ENCODE measurements at places on chromosomes 3 and 15. TPM values are rescaled to one million over a fixed set of nuclear protein-coding genes. Genes with fewer than 3 reads are reported as not detected.

The C3orf22 gene
- not detected for total RNA-seq

The SLITRK3 gene
- total RNA-seq, result not detected

- DNase-seq, result no peak
These were observed 356.5 kb upstream of the IL12A start for GRCh38 chr3:159632128-159632527.

GRCh38 chr3:13201851-13202250, 128.6 kb upstream of the IQSEC1 start:
- no peak for DNase-seq

The MOBP gene
- total RNA-seq, result not detected

- DNase-seq, result no peak
These were observed 5.7 kb upstream of the KLHL24 start for GRCh38 chr3:183629546-183630301.

DNA sequence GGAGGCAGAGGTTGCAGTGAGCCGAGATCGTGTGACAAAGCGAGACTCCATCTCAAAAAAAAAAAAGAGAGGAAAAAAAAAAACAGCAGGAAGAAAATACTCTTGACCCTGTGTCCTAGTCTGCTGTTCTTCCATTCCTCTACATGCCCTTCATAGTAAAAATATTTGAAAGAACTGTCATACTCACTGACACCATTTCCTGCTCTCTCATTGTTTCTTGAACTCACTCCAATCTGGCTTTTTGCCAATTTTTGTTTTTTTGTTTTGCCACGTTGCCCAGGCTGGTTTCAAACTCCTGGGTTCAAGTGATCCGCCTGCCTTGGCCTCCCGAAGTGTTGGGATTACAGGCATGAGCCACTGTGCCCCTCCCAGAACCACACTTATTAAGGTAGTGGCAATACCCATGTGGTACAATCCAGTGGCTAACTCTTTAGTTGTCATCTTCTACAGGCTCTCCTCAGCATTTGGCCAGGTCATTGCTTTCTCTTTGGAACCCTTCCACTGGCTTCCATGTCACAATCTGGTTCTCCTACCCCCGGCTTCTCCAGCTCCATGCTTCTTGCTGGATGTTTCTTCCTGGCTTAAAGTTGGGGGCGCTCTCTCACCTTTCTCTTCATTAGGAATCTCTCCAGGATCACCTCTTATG, 238.2 kb upstream of the C2CD4B start:
- peak; percentile 43 for DNase-seq

The ARL14 gene
- 0.44 TPM for total RNA-seq

- no peak for DNase-seq
These were observed 1.9 kb downstream of the ZBTB47 start for GRCh38 chr3:42655331-42655888.

The IQGAP1 gene
- total RNA-seq, result 290 TPM

- no peak for DNase-seq
These were observed 8.6 kb downstream of the SNRK start for GRCh38 chr3:43294975-43295374.

GRCh38 chr3:183295211-183295610, 42.2 kb downstream of the B3GNT5 start:
- no peak for DNase-seq

The WHAMM gene
- total RNA-seq, result 6.5 TPM

DNA sequence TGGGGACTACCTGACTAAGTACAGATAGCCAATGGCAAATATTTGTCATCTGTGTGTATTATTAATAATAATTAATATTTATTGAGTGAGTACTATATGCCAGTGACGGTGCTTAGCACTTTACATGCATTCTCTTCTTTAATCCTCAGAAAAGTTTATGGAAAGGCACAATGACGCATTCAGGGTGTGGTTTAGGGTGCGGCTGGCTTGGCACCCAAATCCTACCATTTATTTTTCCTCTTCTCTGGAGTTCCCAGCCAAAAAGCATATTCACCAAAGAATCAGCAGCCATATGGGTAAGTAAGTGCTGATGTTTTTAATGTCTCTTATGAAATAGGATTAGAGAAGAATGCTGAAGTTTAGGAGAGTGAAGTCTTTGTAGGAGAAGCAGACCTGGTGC, 140.4 kb upstream of the TP63 start:
- no peak for DNase-seq

- DNase-seq, result peak; percentile 47
These were observed 36.0 kb downstream of the MCF2L2 start for GRCh38 chr3:183392186-183393034.

- peak; percentile 98 for DNase-seq
These were observed 73.1 kb upstream of the BHLHE40 start for GRCh38 chr3:4906107-4906621.

GRCh38 chr3:58833491-58833890, 166.9 kb upstream of the FAM3D start:
- DNase-seq, result no peak

DNA sequence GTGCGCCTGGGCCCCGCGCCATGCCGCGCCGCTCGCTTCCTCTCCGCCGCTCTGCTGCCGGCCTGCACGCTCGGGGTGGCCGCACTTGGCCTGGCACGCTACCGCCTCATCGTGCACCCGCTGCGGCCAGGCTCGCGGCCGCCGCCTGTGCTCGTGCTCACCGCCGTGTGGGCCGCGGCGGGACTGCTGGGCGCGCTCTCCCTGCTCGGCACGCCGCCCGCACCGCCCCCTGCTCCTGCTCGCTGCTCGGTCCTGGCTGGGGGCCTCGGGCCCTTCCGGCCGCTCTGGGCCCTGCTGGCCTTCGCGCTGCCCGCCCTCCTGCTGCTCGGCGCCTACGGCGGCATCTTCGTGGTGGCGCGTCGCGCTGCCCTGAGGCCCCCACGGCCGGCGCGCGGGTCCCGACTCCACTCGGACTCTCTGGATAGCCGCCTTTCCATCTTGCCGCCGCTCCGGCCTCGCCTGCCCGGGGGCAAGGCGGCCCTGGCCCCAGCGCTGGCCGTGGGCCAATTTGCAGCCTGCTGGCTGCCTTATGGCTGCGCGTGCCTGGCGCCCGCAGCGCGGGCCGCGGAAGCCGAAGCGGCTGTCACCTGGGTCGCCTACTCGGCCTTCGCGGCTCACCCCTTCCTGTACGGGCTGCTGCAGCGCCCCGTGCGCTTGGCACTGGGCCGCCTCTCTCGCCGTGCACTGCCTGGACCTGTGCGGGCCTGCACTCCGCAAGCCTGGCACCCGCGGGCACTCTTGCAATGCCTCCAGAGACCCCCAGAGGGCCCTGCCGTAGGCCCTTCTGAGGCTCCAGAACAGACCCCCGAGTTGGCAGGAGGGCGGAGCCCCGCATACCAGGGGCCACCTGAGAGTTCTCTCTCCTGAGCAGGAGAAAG, 951 bp downstream of the GPR62 start:
- peak; percentile 63 for DNase-seq

- no peak for DNase-seq
These were observed 8.6 kb upstream of the CHAC1 start for GRCh38 chr15:40944510-40945296.

- DNase-seq, result no peak
These were observed 31.2 kb downstream of the IQGAP1 start for GRCh38 chr15:90419206-90419605.

GRCh38 chr3:67898916-67899315, 244.5 kb upstream of the SUCLG2 start:
- no peak for DNase-seq

The CRABP1 gene
- not detected for total RNA-seq

DNA sequence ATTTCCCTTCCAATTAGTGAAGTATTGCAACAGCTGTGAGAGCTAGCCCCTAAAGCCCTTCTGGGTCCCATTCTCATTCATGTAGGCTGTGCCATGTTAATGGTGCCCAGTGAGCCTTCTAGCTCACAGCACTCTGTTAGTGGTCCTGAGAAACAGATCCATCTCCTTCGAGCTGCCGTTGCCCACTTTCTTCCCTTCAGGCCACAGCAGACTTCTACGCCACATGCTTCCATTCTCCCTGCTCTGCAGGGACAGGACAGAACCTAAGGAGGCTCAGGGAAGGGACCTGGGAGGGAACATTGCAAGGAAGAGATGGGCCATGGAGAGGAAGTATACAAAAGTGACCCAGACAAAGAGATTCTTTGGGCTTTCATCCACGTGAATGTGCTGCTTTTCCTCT, 11.7 kb upstream of the STARD5 start:
- no peak for DNase-seq

GRCh38 chr3:36362973-36363372, 17.3 kb upstream of the STAC start:
- peak; percentile 74 for DNase-seq

- DNase-seq, result no peak
These were observed 198.4 kb downstream of the ATP10A start for GRCh38 chr15:25664761-25665160.

DNA sequence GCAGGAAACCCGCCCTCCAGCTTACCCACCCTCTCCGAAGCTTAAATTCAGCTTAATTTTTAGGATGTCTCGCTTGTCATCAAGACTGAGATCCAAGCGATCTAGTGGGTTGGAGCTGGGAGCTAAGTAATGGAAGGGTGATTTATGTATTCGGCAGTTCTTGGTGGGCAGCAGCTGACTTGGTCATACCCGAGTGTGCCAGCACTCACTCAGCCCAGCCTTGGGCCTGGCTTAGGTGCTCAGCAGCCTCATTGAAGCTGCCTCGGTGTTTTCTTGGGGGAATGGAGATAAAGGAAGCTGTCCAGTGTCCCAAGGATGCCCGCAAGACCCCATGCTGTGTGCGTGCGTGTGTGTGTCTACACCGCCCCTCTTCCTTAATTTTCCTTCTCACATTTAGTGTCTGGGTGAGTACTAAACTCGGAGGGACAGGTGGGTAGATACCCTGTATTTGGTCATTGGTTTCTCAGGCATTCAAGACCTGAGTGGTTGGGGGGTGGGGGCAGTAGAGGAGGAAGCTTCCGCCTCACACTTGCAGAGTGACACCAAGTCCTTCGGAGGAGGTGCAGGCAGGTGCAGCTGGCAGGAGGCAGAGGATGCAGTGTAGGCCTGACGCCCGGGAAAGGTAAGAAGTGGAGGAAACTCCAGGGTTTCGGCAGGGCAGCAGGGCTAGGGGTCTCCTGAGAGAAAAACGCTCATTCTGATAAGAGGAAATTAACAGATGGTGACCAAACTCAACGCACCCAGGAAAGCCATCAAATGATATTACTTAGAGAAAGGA, 92.8 kb downstream of the PCSK6 start:
- no peak for DNase-seq

- DNase-seq, result no peak
These were observed 20.1 kb upstream of the SFMBT1 start for GRCh38 chr3:53065841-53066480.

The LRRIQ4 gene
- 0.04 TPM for total RNA-seq

- no peak for DNase-seq
These were observed 53.0 kb downstream of the EFHB start for GRCh38 chr3:19881036-19881435.

The DUOXA2 gene
- not detected for total RNA-seq

- no peak for DNase-seq
These were observed 55.4 kb upstream of the SNRPN start for GRCh38 chr15:24899367-24899766.

DNA sequence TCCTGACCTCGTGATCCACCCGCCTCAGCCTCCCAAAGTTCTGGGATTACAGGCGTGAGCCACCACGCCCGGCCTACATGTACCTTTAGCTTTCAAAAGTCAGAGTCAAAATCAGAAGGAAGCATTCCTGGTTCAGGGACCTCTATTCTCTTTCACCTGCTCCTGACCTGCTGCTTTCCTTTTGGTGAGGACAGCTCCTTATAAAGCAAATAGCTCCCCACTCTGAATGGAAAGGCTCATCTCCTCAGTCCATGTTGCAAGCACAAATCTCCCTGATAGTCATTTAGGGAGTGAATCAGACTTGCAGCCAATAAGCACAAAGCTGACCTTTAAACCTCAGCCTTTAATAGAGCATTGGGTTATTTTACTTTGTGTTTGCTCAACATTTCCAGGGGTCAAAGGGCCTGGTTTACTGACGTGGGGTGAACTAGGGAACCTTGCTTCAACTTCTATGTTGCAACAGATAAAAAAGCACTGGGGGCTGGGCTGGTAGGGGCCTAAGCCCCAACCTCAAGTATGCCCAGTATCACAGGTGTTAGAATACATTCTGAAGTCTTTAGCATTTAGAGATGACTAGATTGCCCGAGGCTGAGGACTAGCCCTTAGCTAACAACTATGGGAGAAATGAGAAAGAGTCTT, 43.1 kb downstream of the THRB start:
- no peak for DNase-seq

The ARHGAP11A gene
- 55.4 TPM for total RNA-seq

GRCh38 chr3:84277562-84278224, 681.1 kb upstream of the CADM2 start:
- DNase-seq, result no peak

The PATL2 gene
- total RNA-seq, result 0.21 TPM

The GOLGA6B gene
- total RNA-seq, result not detected

- no peak for DNase-seq
These were observed 61.4 kb downstream of the RPLP1 start for GRCh38 chr15:69513986-69514385.

DNA sequence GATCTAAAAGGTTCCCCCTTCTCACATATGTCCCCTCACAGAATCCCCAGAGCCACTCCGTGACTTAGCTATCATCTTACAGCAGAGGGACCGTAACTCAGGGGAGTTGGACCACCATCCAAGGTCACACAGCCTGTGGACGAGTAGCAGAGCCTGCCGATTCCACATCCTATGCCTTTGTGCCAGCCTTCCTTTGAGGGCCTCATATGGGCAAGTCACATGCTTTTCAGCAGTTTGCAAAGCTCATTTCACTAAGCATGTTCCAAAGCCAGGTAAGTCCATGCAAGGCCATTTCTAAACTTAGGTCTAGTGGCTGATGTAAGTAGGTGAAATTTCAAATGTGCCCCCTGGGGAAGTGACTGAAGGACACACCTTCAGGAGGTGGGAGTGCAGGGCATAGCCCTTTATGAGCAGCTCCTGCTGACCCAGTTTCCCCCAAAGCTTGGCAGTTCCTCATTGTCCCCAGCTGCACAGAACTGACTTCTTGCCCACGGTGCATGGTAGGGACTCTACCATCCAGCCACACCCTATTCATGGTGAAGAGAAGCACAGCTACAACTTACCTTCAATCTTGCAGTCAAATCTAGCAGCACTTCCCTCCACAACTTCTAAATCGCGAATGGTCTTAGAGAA, 33.3 kb upstream of the HACD2 start:
- DNase-seq, result no peak

DNA sequence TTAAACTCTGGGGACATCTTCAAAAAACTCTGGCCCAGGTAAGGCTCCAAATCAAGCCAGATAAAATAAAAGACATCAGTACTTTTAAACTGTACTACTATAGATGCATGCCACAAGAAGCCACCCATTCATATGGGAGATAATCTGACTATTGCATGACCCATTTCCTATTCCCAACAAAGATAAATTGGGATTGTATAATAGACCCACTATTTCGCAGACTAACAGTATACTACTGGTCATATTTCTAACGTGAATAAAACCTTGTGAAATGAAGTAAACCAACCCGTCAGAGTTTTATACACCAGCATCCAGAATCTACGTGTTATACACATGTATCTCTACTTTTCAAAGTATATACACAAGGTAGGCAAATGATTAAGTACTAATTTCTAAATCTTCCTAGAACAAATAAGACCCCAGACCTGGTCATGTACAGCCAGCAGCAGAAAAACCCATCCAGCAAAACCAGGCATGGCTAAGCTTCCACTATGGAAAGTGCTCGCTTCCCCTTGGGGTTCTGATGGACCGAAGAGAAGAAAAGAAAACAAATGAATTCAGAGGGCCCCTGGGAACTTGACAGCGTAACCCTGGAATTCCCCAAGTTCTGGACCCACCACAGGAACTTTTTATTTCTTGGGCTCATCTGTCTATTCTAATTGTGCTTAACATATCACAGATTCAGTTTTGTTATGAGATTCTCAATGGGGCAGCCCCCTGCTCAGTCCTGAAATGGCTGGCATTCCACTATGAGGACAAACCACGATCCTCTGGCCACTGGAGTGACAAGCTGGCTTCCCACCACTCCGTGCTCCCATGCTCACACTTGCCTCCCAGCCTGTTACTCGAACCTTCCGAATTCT, 69.1 kb downstream of the MB21D2 start:
- no peak for DNase-seq

Data from foreskin keratinocyte (primary cell).